Stimulated activated CD4-positive, alpha-beta T cell treated with anti-CD3 and anti-CD28 coated beads, TNF-alpha, amount 100 ng/mL, for 4 hours (primary cell): ENCODE measurements at places on chromosomes 12 and 14.

DNA sequence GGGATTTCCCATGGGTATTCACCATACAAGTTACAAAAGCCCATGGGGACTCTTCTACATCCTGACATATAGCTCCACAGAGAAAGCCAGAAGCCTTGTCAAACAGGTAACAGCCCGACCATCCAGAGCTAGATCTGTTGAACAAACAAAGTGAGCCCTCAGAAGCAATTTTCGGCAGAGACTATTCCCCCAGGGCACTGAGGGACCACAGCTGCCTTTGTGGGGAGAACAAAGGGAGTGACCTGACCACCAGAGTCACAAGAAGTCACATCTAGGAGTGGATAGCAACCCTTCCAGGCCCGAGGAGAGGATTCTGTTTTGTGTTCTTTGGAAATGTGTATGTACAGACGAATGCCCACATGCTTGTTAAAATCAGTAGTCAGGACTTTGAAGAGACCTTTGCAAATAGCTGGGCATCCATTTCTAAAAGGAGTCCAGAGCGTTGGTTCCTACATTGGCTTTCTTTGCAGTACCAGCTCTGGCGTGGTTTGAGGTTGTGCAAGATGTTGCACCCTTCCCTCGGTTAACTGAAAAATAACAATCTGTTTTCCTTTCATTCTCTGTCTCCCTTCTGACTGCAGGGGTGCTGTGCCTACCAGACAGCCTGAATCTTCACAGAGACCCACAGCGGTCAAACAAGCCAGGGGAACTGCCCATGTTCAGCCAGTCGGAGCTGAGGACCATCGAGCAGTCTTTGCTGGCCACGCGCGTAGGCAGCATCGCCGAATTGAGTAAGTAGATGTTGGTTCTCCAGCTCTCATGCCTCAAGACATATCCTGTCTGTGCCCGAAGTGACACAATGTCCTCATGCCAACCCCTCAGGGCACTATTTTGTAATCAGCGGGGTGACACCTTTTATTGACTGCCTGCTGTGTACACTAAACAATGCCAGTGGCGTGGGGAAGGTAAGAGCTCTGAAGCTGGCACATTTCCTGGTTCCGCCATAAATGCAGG is 165.4 kb upstream of the PWP1 start:
- DNase-seq: no peak

DNA sequence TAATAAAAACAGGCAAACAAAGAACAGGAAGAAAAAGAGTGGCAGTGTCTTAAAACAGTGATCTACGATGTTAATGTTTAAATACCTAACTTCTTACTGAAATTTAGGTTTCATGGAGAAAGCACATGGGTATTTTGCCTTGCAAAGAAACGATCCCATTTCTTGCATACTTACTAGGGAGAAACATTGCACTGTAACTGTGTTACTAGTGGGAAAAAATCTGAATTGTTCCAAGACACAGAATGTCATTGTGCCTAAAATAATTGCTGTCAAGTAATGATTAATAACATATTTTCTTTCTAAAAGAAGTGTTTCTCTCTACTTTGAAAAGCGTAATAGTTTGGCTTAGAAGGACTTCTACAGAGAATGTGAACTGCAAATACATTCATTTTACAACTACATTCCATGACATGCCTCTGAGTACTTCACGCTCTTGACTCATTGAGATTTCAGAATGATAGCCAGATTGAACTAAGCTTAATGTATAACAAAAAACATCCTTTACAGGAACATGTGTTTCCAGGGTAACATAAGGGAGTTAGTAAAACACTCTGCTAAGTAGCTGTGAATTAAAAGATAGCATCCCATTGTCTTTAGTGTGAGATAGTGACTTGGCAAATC is 256.2 kb upstream of the CPNE8 start:
- DNase-seq: no peak

- no peak for DNase-seq
These were observed 95.2 kb downstream of the TSPAN9 start for GRCh38 chr12:3172124-3173007.

DNA sequence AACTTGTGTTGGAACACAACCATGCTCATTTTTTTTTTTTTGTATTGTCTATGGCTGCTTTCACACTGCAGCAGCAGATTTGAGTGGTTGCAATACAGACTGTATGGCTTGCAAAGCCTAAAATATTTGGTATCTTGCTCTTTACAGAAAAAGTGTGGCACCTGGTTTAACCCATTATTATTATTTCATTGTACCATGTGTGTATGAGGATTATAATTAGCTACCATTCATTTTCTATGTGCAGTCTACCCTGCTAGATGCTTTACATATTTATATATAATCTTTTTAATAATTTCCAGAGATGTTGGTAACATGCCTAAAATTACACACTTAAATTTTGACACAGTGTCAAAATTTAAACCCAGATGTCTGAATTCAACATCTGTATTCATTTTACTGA is 37.7 kb downstream of the SPATS2 start:
- no peak for DNase-seq

- DNase-seq: no peak
These were observed at the start of gene TRHDE for GRCh38 chr12:72272091-72272661. TSS of gene TRHDE (plus strand) at chr12:72272370. CDS start at chr12:72272644, 274 bp downstream.

GRCh38 chr14:61710853-61711817 is 15.8 kb downstream of the HIF1A start:
- no peak for DNase-seq

DNA sequence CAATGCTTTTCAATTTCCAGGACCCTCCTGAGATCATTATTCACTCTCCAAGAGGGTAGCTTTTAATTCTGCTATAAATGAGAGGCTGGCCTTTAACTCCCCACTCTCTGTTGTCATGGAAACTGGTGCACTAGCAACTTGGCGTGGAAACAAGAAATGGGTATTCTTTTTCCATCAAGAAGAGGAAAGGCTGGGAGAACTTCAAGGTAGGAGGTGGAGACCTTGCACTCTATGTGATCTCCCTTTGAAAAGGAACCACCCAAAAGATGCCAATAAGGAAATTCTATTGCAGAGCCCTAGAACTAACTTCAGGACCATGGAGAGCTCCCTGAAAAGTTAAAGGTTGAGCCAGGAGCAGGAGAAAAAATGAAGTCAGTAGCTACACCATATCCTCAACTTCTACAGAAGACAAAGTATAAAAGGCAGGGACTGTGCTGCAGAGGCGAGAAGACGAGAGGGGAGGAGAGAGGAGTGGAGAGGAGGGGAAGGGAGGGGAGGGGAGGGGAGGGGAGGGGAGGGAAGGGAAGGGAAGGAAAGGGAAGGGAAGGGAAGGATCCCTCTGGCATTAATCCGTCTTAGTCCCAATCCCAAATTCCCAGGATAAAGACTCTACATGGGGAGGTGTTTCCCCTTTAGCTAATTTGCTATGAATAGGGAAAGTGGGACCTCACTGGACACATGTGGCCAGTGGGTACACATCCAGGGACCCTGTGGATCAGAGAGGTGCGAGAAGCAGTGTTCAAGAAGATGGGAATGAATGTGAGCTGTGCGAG is 46.7 kb upstream of the FICD start:
- no peak for DNase-seq

GRCh38 chr14:69615121-69615495 is 3.7 kb downstream of the SUSD6 start:
- DNase-seq: no peak

GRCh38 chr12:68367903-68368302 is 35.7 kb upstream of the MDM1 start:
- DNase-seq: no peak

- DNase-seq: no peak
These were observed 6.4 kb downstream of the ITGB7 start for GRCh38 chr12:53200458-53201176.

DNA sequence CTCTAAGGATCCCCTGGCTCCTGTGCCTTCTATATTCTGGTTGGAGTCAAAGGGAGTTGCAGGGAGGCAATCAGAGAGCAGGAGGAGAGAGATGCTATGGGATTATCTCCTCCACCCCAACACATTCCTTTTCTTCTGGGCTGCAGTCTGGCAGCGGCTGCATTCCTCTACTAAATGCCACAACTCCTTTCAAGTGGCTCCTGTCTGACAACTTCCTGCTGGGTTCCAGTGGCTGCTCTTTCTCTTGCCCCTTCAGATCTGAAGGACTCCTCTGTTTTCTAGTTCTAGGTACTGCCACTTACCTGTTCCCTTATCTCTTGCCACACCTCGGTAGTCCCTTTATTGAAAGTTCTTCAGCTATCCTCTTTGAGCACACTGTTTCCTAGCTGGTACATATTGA is 425.0 kb downstream of the SNAPC1 start:
- no peak for DNase-seq

- no peak for DNase-seq
These were observed 96.7 kb downstream of the IRF2BPL start for GRCh38 chr14:76931631-76932402.

- no peak for DNase-seq
These were observed 10.6 kb upstream of the MAP4K5 start for GRCh38 chr14:50542941-50543418.

DNA sequence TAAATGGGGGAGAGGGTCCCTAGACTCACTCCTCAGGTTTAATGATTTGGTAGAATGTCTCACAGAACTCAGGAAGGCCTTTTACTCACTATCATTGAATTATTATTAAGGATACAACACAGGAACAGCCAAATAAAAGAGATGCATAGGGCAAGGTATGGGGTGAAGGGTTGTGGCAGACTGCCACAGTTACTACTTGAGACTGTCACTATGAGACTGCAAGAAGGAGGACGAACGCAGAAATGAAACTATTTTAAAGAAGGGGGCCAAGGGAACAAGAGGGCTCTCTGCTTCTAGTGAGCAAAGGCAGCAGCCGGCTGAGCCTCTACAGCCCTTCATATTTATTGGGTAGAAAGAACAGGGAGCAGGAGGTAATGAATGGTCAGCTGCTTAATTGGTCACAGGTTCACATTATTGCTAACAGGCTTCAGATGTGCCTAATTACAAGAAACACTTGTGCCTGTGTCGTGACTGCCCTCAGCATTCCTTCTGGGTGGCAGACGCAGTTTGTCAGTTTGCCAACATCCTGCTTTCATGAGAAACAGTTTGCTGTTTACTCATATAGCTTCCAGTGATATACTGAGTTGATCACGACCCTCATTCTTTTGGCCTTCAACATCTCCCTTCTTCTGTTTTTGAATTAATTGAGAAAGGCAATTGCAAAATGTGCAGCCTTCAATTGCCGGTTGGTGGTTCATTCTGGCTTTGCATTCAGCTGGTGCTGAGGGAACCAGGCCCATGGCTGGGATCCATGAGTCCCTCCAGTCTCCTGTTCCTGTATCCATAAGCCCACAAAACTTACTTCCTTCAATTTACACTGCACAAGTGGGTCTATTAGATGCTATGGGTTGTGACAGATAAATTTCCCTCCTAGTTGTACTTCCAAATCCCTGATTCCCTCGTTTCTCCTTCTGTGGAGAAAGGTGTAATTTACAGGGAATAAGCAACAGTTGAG is 82.8 kb upstream of the PLEKHG7 start:
- DNase-seq: no peak

DNA sequence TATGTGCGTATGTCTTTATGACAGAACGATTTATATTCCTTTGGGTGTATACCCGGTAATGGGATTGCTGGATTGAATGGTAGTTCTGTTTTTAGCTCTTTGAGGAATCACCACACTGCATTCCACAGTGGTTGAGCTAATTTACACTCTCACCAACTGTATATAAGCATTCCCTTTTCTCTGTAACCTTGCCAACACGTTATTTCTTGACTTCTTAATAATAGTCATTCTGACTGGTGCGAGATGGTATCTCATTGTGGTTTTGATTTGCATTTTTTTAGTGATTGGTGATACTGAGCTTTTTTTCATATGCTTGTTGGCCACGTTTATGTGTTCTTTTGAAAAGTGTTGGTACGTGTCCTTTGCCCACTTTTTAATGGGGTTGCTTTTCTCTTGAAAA is 49.7 kb downstream of the FRS2 start:
- no peak for DNase-seq

- DNase-seq: no peak
These were observed 190.4 kb downstream of the SLC5A8 start for GRCh38 chr12:101019667-101020066.

DNA sequence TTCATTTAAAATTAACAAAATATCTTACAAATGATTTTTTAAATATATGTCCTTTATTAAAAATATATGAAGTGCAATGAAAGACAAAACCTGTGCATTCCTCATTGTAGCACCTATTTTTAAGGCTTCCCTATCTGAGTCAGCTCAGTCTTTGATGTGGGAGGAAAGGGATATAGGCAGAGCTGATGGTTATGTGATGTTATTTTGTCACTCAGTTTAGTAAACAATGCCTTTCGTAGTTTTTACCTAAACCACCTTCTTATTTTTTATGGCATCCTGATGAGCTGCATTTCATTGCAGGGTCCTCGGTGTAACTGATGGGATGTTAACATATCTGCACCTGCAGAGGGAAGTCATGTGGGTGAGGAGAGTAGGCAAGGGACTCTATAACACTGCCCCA is 58.9 kb upstream of the FRMD6 start:
- no peak for DNase-seq

DNA sequence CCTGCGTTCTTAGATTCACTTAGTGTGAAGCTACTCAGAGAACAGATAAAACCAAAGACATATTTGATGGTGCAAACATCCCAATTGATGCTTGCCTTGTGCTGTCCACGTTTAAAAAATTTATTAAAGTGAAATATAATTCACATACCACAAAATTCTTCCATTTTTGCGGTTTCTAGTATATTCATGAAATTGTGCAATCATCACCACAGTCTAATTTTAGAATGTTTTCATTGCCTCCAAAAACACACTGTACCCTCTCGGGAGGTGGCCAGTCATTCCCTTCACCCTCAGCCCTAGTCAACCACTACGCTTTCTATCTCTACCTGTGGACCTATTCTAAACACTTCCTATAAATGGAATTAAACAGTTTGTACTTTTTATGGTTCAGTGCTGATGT is 1109.2 kb downstream of the FLRT2 start:
- no peak for DNase-seq

DNA sequence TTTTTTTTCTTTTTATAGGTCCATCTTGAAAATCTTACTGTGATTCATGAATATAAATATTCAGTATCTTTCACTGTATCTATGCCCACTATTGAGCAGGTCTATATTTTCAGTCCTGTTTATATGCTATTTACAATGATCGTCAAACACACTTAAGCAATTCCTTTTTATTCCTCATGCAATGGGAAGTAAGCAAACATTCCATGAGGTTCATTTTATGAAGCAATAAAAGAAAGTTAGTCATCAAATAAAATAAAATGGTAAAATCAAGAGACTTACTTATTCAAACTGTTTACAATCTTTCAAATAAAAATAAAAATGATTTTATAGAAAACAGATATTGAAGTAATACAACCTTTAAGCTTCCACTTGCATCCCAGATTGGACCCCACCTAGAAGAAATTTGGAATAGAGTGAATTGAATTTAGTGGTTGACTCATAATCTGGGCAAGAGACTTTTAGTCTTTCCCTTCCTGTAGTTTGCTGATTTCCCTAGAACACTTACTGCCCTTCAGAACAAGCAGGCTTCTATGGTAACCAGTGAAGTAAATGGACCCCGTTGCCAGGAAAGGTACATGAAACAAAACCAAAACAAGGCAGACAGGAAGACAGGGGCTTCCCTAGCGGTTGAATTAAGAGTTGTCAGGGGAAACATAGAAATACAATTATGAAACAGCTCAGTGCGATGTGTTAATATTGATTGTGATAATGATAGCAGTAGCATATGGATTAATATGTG is 241.0 kb upstream of the ATP2B1 start:
- peak; percentile 3 for DNase-seq
